Activated CD8-positive, alpha-beta memory T cell treated with anti-CD3 and anti-CD28 coated beads for 4 hours (primary cell): ENCODE measurements at places on chromosomes 6 and 20.
A peak's percentile ranks its signal among the peaks of the same experiment; 100 is the strongest.

DNA sequence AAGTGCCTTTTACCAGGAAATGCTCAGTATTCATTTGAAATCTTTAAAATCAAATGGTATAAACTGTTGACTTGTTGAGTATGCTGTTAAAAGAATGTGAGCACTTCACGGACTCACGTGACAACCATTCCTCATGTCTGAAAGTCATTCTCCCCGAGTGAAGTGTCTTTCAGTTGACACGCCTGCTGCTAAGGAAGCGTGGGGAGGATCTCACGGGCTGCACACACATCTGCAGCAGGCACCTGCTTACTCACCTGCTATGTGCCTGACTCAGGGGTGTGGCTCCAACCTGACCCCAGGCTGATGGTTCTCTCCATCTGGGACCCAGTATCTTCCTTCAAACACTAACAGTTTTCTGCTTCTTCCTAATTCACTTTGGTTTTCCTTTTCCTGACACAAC is 32.7 kb downstream of the WDR27 start:
- no peak for DNase-seq

- DNase-seq, result no peak
These were observed 184.0 kb upstream of the HDDC2 start for GRCh38 chr6:125485757-125486156.

- DNase-seq, result no peak
These were observed 476.7 kb upstream of the EPHA7 start for GRCh38 chr6:93896081-93896480.

- no peak for DNase-seq
These were observed 108.6 kb upstream of the CITED2 start for GRCh38 chr6:139483079-139483478.

DNA sequence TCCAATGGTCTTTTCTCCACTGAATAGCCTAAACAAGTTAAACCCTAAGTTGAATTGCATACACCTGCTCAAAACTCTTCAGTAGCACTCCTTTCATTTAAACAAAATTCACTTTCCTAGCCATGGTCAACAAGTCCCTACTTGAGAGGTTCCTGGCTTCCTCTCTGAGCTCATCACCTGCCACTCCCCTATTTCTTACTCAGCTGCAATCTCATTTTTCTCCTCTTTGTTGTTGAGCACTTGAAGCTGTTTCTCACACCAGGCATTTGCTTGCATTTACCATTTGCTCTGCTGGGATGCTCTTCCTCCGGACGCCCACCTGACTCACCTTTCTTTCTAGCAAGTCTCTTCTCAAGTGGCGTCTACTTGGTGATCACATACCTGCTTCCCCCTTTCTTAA is 38.5 kb downstream of the EDN1 start:
- no peak for DNase-seq

GRCh38 chr20:53208110-53208832 is 236.1 kb downstream of the TSHZ2 start:
- DNase-seq, result no peak

GRCh38 chr6:50825375-50826036 is 6.8 kb downstream of the TFAP2B start:
- DNase-seq, result no peak

GRCh38 chr6:158028421-158028820 is 46.8 kb downstream of the SYNJ2 start:
- no peak for DNase-seq

GRCh38 chr6:149037051-149037671 is 280.4 kb upstream of the TAB2 start:
- no peak for DNase-seq

DNA sequence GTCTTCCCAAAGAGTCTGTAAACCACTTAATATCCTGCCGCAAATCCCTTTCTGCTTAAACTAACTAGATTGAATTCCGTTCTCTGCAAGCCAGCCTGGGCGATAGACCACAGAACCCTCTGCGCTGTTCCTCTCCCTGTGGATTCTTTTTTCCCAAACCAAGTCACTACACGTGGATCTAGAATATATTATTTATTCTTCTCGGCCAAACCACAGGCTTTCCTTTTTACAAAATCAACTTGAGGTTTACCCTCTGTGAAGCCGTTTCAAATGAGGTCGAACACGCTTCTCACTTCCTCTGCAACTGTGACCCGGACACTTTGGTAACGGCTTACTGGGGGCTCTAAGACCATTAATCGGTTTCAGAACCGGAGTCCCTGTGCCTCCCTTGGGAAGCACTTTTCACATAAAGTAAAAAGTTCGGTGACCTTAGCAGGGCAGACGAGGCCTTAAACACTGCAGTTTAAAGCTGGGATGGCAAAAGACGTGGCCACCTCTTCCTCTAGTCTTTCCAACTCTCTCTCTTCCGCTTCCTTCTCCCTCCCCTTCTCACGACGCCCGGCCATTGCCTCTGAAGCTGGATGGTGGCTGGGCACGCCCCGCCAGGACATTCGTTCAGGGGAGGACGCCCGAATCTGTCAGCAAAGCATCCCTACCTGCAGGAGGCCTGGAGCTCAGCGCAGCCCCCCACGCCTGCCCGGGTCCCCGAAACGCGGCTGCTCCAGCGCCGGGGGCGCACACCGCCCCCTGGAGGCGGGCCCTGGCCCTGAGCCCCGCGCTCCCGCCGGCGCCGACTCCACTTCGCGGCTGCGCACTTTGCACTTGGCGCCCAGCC is 55.0 kb upstream of the FOXC1 start:
- DNase-seq, result peak; percentile 56

GRCh38 chr6:125797120-125797885 is 6.5 kb downstream of the NCOA7 start:
- no peak for DNase-seq

- no peak for DNase-seq
These were observed 1.2 kb upstream of the HDDC2 start for GRCh38 chr6:125302840-125303511.

GRCh38 chr20:44572551-44573500 is 9.6 kb upstream of the PKIG start:
- DNase-seq, result no peak
